Stimulated activated CD8-positive, alpha-beta memory T cell treated with anti-CD3 and anti-CD28 coated beads, Interleukin-2, amount 100 ng/mL, for 1 hour (primary cell): ENCODE measurements at places on chromosomes 4 and X.

- DNase-seq = no peak
Observed at GRCh38 chr4:112075129-112075753, 70.0 kb upstream of the FAM241A start.

DNA sequence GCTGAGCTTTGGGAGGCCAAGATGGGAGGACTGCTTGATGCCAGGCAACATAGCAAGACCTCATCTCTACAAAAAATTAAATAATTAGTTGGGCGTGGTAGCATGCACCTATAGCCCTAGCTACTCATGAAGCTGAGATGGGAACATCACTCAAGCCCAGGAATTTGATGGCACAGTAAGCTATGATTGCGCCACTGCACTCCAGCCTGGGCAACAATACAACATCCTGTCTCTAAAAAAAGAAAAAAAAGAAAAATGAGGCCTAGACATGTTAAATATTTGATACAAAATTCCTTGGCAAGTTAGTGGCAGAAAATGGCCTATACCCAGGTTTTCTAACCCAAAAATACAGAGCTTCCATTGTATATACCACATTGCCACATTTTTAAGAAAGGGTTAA is 88.1 kb upstream of the MAB21L2 start:
- DNase-seq = no peak

DNA sequence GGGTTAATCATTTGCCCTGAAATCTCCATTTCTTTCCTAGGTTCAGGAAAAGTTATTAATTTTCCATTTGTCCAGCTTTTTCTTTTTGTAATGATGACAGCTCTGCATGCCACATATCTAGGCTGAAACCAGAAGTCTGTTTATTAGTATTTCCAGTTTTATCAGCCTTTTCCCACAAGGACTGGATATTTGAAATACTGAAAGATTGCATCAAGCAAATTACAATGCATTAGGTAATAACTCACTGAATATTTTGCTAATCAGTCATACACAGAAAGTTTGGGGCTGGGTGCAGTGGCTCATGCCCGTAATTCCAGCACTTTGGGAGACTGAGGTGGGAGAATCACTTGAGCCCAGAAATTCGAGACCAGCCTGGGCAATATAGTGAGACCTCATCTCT is 21.5 kb downstream of the SLC9A7 start:
- no peak for DNase-seq

- no peak for DNase-seq
Observed at GRCh38 chrX:45840411-45840950, 639.8 kb upstream of the DIPK2B start.

DNA sequence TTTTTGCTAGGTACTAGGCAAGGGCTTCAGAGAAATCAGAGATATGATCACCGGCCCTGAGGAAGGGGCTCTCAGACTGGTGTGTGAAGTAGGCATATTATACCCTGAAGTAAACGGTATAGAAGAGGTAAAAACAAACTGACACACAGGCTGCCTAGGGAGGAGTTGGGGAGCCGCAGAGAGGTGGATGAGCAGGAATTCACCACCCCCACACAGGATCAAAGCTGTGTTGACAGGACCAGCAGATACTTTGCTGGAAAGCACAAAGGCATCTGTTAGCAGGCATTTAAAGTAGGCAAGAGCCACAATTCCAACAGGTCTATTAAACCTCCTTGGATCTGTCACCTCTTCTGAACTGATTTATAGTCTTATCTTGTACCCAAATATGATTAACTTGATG is 71.8 kb upstream of the GPR34 start:
- no peak for DNase-seq

DNA sequence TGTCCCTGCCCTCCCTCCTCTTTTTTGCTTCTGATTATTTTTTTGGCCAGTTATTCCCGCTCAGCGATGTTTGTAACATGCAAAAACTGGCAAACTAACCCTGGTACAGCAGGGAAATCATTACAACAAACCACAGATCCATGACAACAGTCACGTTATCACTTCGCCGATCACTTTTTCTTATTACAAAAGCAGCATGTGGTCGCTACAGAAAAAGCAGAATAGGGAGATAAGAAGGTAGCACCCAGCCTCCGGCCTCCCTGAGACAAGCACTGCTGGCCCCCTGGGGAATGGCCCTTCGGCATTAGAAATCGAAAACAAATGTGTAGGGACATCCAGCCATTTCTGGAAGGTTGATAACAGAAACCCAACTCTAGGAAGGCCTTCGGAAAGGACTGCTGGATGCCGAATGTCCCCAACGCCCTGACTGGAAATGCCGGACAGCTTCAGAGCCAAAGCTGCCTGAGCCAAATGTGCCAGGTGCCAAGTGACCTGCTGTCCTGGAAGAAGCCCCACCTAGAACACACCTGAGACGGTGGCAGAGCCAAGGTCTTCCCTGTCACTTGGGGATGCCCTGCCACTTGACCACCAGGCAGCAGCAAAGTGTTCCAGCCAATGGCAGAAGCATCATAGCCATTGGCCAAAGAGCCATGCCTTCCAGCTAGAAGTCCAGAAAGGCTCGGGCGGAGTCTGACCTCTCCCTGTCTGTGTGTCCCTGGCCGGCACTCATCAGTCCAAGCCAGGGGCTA is 2.9 kb downstream of the IDH3G start:
- DNase-seq = no peak

DNA sequence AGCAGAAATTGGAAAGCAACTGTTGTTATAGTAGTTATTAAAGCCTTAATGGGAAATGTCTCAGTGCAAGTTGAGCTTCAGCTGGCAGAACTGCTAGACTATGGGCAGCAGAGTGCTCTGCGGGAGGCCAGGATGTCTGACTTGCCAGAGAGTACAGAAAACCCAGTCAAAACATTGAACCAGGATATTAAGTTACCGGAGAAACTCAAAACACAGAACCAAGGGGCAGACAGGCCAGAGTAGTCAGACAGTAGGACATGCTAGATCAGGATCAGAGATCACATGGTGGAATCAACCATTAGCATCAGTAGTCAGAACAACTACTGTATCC is 72.9 kb upstream of the TNIP3 start:
- no peak for DNase-seq

DNA sequence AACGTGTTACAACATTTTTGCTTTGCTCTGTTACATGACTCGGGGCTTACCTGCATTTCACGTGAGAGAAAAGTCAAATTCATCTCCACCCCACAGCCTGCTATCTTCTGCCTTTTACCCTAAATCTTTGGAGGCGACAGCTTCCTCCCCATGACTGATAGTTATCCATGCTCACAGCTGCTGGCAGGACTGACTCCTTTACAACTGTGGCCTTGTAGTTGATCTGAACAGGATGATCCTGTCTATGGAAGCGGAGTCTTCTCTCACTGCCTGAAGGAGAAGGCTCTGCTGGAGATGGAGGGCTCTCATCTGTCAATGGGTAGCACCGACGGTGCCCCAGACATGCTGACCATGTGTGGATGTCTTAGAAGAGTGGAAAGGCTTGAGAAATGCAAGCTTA is 151.0 kb downstream of the CBR4 start:
- DNase-seq = no peak

DNA sequence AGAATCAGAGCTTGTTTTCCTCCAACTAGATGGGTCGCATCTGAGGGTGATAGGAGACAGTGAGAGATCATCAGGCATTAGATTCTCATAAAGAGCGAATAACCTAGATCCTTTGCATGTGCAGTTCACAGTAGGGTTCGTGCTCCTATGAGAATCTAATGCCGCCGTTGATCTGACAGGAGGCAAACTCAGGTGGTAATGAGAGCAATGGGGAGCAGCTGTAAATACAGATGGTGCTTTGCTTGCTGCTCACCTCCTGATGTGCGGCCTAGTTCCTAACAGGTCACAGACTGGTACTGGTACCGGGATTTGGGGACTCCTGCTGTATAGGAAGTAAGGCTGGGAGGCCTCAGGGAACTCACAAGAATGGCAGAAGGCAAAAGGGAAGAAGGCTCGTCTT is 276.5 kb downstream of the FAT4 start:
- DNase-seq = no peak

DNA sequence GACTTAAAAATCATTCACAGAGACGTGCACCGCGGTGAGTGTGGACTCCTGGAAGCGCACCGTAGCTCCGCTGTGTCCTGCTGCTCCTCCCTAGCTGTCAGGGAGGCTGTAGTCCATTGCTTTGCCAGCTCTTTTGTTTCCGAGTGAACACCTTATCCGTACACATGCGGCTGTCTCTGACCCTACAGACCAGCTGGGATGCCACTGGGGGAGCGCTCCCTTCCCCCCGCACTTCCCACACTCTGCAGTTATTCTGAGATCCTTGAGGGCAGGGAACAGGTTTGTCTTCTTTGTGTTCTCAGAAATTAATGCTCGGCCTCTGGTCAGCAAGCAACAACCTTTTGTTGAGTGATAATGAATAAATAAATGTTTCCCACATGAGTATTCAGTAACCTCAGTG is 33.7 kb upstream of the MSANTD1 start:
- DNase-seq = no peak

DNA sequence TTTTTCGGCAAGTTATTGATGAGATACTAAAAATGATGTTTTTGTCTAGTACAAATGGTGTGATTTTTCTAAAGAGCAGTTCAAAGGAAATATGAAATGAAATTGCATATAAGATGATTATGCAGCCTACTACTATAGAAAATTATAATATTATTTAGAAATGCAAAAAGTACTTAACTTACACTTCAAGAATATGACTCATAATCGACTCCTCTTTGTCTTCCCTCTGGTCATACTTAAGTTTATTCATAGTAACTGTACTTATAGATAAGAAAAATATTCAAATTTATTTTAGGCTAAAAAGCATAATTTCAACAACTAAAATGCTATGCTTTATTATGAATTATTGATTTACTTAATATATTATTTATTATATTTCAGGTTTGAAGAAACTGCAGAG is 33.2 kb downstream of the CEP44 start:
- DNase-seq = no peak

DNA sequence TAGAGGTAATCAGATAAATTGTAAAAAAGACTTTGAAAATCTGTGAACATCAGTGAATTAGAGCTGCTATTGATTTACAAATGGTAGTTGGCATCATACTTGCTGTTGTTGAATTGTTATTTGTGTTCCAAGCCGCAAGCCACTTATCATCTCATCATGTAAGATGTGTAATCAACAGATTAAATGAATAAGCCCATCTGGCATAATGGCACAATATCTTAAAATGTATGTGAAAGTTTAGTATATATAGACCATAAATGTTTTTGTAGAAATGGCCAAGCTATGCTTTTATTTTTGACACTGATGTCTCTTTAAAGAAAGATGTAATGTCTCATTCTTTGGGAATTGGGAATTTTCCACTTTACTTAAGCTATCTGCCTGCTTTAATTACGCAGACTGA is 682.6 kb upstream of the GNPDA2 start:
- DNase-seq = no peak

DNA sequence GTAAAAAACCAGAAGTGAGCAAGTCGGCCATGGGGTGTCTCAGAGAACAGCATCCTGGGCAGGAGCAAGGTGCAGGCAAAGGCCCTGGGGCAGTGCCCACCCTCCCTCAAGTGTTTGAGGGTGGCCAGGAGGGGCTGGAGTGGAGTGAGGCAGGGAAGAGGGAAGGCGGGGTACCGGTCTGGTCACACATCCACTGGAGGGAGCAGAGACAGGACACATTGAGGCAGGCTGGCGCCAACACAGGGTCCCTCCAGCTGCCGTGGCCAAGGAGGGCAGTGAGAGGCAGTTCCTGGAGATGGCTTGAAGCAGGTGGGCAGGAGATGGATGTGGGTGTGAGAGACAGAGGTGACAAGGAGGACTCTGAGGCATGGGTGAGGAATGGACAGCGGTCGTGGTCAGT is 20.3 kb upstream of the RNF4 start:
- DNase-seq = no peak

DNA sequence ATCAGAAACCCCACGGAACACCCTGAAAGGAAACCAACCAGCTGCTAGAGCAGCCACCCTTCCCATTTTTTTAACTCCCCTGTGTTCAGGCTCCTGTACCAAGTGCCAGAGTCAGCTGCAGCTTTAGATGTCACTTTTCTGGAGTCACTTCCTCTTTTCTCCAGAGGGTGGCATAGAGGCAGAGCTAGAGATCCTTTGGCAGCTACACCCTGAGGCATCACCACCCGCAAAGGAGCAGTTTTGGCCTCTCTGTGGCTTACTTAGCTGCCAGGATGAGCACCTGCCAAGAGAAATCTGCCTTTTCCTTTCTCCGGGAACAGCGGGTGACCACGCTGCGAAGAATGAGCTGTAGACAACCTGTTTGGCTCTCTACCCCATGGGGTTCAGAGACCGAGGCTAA is 58.0 kb upstream of the CHRDL1 start:
- DNase-seq = no peak

DNA sequence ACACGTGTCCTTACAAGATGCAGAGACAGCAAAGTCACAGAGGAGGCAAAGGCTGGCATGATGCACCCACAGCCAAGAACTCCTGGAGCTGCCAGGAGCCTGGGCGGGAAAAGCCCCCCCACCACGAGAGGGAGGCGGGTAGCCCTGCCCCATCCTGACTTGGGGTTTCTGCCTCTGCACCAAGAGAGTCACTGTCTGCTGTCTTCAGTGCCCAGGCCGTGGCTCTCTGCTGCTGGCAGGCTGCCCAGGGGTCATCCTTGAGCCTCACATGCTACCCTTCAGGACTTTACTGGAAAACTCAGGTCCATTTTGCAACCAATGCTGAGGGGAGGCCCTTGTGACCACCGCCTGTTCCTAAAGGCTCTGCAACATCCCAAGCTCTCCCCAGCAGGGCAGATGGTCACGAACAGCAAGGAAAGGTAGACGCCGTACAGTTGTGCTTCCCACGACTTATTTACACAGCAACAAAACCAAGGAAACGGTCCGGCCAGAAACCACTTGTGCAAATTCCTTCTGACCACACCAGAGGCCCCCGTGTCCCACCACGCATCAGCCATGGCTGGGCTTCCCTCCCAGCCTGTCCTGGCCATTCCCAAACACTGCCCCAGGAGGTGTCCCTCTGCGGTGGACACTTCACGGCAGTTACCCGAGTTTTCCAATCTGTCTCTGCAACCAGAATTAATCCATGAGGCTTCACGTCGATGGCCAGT is 56.9 kb downstream of the ACOX3 start:
- no peak for DNase-seq

DNA sequence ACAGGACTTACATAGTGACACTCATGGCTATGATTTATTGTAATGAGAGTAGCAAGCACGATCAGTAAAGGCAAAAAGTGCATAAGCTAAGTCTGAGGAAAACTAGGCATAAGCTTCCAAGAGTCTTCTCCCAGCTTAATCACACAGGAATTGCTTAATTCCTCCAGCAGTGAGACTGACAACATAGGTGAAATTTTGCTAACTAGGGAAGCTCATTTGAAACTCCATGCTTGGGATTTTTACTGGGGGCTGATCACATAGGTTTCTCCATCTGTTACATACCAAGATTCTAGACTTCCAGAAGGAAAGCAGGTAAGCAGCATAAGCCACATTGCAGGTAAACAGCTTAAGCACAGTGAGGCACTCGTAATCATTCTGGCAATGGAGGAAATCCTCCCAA is 71.8 kb upstream of the FHDC1 start:
- DNase-seq = no peak

- DNase-seq = no peak
Observed at GRCh38 chr4:102519925-102520324, 18.8 kb downstream of the NFKB1 start.

DNA sequence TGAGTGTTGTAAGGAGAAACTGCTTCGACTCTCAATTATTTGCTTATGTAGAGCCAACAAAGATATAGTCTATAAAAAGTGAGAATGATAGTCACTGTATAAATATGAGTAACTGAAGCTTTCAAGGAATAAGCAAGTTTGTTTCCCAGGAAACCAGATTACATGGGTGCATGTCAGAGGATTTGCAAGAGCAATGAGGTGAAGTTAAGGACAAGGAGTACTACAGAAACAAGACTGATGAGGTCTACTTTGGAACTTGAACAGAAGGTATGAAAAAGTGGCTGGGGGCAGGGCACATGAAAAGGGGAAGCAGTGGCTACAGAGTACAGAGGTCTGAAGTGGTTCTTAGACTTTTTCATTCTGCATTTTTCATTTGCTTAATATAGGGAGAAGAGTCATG is 321.0 kb upstream of the CXXC4 start:
- DNase-seq = no peak
